Keratinocyte (primary cell): ENCODE measurements at places on chromosomes 3 and 15.

DNA sequence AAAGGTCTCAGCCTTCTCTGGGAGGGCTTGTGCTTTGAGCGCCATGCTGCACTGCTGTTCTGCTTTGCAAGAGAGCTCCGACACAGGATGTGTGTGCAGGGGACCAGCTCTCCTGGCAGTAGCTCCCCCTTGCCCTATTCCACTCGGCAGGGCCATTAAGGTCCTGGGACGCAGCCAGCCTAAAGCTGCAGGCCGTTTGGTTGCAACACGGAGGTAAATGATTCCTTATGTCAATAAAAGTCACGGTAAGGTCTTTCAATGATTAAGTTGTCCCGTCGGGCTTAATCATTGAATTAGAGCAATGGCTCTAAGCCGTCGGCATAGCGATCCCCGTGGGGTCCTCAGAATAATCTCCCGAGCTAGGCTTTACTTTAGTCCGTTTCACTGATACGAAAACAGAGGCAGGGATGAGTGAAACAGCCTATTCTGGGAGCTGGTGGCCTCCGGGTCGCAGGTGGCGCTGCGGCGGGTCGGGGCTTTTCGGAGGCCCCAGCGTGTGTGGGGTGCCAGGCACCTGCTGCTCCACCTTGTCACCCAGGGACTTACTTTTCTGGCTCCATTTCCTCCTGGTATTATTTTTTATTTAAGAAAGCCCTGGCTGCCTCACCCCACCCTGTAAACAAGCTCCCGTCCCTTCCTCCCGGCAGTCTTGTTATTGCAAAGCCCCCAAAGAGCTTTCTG, 525.2 kb downstream of the OCA2 start:
- no peak for DNase-seq

- DNase-seq = no peak
Measured at GRCh38 chr3:120659834-120660233, 22.2 kb downstream of the HGD start.

DNA sequence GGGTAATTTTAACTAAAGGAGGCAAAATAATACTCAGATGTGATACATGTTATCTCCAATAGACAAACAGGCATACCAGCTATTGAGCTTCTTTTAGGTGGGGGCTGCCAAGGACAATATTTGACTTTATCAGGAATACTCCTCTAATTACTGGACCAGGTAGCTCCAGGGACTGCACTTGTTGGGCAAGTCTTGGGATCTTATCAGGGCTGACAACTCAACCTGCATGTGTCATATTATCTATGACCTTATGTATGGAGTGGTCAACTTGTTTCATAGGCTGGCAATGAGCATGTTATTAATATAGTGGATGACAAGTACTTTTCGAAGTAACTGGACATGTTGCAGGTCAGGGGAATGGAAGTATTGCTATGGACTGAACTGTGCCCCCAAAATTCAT, 15.0 kb upstream of the ZNF445 start:
- DNase-seq = no peak

DNA sequence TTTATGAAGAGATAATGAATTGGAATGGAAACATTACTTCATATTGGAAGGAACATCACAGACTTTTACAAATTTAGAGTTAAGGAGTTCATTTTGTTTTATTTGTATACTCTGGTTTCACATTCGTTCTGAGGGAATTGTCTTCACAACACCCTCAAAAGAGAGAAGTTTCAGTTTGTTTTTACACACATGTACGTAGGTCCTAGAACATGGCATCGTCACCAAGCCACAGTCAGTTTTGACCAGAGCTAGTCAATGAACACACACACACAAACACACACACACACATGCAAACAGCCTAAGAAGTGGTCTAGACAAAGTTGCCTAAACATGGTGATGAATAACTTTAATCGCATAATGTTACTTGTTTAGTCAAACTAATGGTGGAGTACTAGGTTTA, 427.9 kb upstream of the BCHE start:
- no peak for DNase-seq

DNA sequence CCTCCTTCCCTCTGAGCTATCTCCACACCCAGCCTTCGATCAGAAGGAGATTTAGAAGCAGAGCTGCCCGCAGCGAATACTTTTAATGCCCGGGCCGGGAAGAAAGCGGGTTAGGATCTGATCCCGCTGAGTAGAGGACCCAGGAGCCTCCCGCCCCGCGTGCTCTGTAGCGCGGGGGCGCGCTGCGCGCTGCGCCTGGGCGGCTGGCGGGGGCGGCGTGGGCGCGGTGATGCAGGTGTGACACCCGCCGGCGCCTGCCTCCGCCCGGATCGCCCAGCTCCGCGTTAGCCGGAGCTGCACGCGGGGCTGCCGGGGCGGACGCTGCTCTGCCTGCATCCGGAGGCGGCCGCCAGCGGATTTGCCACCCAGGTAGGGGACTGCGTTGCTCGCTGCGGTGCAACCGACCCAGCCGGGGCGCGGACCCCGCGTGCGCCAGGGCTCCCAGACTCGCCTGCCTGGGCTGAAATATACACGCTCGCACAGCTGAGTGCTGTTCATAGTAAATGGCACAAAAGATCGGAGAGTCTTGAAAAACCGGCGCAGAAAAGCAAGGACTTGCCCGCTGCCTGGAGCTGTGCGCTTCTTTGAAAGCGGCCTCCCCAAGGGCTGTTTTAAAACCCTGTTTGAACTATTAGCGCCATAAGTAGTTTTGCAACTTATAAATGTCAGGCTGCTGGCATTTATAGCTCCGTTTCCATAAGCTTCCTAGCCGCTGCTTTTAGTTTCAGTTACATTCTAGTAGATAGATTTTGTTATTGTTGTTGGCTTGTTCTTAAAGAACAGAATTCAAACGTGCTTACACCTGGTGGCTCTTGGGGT, at the start of gene SV2B:
Gene SV2B, plus strand, starts transcription at position 263 of the 819 bp plus-strand sequence. CDS start 126,007 bp downstream, outside the sequence.
- no peak for DNase-seq

- no peak for DNase-seq
Measured at GRCh38 chr3:127067116-127067910, 84.4 kb downstream of the PLXNA1 start.

- DNase-seq = no peak
Measured at GRCh38 chr15:79474252-79474651, 42.1 kb downstream of the MINAR1 start.

DNA sequence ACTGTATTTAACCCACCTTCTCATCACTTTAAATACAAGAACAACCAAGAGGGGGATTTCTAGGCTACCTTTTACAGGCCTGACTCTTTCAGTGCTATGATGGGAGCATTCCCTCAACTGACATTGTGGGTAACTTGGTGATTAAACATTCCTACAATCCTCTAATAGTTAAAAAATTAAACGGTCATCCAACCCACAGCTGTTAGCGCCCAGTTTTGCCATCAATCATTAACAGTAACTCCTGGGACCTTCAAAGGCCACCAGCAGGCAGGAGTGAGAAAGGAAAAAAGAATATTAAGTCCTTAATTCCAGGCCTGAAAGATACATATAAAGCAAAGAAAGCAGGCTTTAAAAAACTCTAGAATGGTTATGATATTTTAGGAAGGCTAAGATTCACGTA, 512.1 kb downstream of the MAGI1 start:
- no peak for DNase-seq

DNA sequence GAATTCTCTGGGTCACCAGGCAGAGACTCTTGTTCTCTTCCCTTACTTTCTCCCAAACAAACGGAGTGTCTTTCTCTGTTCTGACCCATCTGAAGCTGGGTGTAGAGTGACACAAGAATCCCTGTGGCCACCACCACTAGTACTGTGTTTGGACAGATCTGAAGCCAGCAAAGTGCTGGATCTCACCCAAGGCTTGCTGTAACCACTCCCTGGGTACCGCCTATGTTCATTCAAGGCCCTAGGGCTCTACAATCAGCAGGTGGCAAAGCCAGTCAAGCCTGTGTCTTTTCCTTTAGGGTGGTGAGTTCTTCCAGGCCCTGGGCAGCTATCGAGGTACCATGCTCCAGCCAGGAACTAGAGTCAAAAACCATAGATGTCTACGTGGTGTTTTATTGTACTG, 149.2 kb upstream of the CTNNB1 start:
- DNase-seq = no peak

DNA sequence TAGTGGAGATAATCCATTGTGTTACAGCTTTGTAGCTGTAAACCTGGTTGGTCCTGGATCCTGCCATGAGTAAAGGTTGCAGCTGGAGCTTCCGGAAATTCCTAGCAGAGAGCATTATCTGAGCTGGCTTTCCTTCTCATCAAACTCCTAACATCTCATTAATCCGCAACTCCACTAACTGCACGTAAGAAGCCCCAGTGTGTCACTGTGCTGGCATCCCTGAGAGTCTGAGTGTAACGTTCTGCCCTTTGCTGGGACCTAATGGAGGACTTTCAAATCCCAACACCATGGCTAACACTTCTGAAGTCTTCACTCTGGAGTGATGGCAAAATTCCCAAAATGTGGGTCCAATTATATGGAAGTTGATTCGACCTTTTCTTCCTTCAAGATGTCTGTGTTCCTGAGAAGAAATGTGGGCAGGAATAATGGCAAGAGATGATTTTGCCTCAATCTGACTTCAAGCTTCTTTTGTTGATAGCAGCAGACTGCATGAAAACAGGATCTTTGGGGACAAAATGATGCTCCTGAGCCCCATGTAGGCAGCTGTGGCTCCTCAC, 9.6 kb upstream of the TRPM1 start:
- DNase-seq = no peak

DNA sequence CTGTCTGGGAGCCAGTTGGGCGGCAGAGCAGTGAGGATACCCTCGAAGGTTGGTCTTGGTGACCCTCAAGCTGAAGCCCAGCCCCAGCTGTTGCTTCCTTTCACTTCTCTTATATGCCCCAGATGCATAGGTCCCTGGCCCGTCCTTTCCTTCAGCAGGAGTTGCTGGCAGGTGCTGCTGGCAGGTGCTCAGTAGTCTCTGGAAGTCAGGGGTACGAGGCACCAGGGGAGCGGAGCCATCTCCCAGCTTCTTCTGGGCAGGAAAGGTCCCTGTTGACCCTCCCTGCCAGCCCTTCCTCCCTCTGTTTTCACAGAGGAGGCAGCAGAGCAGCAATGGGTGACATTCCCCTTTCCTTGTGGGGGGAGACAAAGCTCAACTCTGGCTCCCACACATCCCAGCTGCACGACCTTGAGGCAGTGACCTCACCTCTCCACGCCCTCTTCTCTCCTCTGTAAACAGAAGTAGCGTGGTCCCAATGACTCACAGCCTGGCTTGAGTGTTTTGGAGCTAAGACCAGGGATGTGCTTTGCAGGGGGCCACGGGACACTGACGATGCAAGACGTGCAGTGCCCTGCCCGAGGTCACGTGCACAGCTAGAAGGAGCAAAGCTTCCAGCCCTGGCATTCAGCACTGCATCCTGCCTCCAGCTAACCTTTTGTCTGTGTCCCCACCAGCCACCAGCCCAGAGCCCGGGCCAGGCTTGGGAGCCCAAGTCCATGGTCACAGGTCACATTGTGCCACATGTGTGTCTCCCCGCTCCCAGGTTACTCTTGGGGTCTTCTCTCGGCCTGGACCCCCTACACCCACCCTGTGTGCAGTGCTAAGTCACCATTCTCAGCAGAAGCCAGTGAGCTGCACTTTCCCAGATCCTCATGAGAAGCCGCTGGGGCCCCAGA, 49.7 kb downstream of the SLC6A6 start:
- DNase-seq = peak; percentile 46

DNA sequence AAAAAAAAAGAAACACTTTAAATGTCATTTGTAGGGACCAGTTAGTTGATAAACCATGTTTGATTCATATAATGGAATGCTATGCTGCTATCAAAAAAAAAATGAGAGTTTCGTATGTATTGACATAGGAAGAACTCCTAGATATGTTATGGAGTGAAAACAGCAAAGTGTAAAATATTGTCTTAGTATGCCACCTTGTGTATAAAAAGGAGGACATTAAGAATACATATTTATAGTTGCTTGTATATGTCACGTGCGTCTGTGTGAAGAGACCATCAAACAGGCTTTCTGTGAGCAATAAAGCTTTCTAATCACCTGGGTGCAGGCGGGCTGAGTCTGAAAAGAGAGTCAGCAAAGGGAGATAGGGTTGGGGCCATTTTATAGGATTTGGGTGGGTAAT, 39.5 kb downstream of the KBTBD8 start:
- no peak for DNase-seq

DNA sequence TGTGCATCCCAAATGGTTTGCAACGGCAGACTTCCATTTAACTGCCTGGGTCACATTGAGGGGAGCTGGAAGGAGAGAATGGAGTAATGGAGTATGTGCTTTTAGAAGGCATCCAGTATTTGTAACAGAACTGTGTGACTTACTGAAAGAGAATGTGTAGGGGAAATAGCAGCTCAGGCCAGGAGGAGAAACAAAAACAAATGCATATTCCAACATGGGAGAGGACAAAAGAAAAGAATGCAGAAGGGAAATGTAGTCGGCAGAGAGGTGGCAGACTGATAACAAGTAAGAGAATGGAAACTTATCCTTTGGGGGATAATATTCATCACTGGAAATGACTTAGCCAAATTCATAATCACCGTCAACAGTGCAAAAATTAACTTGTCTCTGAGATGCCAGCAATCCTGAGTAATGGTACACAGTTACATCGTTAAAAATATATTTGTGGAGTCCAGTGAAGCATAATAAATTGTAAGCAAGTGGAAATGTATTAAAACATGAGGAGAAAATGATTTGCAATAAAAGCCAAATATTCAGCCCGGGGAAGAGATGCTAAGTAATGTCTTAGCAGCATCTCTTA, 294.9 kb upstream of the SGO1 start:
- DNase-seq = no peak

DNA sequence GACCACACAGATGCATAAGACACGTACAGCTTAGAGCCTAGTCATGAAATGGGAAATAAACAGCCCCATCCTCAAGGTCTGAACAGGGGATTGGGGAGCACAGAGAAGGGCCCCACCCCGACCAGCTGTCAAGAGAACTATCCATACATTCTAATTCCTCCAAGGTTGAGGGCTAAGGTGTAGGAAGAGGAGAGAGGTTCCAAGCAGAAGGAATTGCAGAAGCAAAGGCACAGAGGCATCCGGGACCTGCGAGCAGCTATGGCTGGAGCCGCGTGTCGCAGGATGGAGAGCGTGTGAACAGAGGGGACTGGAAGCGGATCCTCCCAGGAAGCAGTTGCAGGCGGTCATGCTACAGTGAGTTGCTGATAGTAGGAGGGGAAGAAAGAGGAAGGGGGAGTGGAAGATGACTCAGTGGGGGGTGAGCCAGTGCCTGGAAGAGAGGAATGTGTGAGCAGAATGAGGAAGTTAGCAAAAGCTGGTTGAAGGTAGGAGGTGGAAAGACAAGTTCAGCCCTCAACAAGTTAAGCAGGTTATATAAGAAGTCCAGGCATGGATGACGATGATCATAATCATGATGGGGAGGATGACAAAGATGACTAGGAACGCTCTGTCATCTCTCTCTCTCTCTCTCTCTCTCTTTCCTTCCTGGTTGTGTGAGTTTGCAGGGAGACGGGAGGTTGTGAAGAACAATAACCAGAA, 89.7 kb downstream of the LIPC start:
- DNase-seq = peak; percentile 98
